ENCODE measurements at places on chromosomes 13 and 19. TPM values are rescaled to one million over a fixed set of nuclear protein-coding genes. Genes with fewer than 3 reads are reported as not detected.

The NKPD1 gene
- polyA plus RNA-seq, result not detected

The JOSD2 gene
- polyA plus RNA-seq, result 32.9 TPM

The MRPS31 gene
- polyA plus RNA-seq, result 17.6 TPM

The CYP4F2 gene
- polyA plus RNA-seq, result 87.1 TPM

The ANGPTL8 gene
- 101 TPM for polyA plus RNA-seq

The CGB7 gene
- not detected for polyA plus RNA-seq

The DCT gene
- polyA plus RNA-seq, result not detected

The ZSCAN5B gene
- polyA plus RNA-seq, result not detected

The IGFL3 gene
- polyA plus RNA-seq, result not detected

The CYP2S1 gene
- polyA plus RNA-seq, result 1.9 TPM

The ALG5 gene
- polyA plus RNA-seq, result 37.8 TPM

The FXYD5 gene
- polyA plus RNA-seq, result 11.8 TPM

The SYNE4 gene
- polyA plus RNA-seq, result 4.3 TPM

The RYR1 gene
- polyA plus RNA-seq, result 0.25 TPM

The ZNF229 gene
- 0.88 TPM for polyA plus RNA-seq

The CCDC169 gene
- polyA plus RNA-seq, result not detected

The CYP2A6 gene
- 63.1 TPM for polyA plus RNA-seq

The ZSCAN1 gene
- not detected for polyA plus RNA-seq

The CXCL17 gene
- polyA plus RNA-seq, result 0.10 TPM

The ZNF274 gene
- polyA plus RNA-seq, result 5.7 TPM

The LGALS7B gene
- not detected for polyA plus RNA-seq

The PRSS57 gene
- polyA plus RNA-seq, result not detected

The ARID3A gene
- 0.74 TPM for polyA plus RNA-seq

The TMEM190 gene
- not detected for polyA plus RNA-seq

The CYP2A7 gene
- polyA plus RNA-seq, result 57.9 TPM

The CEACAM8 gene
- 0.16 TPM for polyA plus RNA-seq

The ADGRL1 gene
- 0.50 TPM for polyA plus RNA-seq

Measured in liver (tissue), 10 donors.